ENCODE measurements at places on chromosomes 12 and 14. TPM values are rescaled to one million over a fixed set of nuclear protein-coding genes. Genes with fewer than 3 reads are reported as not detected.

MLH3 gene
- polyA plus RNA-seq: 9.5 TPM

TCL1B gene
- not detected for polyA plus RNA-seq

CFAP54 gene
- 0.62 TPM for polyA plus RNA-seq

LTB4R2 gene
- polyA plus RNA-seq: 0.28 TPM

SLC17A8 gene
- polyA plus RNA-seq: not detected

RNASE7 gene
- polyA plus RNA-seq: not detected

ACOT6 gene
- polyA plus RNA-seq: not detected

LMO3 gene
- 0.15 TPM for polyA plus RNA-seq

SELPLG gene
- polyA plus RNA-seq: 3.0 TPM

EML5 gene
- polyA plus RNA-seq: 0.43 TPM

TESPA1 gene
- polyA plus RNA-seq: not detected

HCAR3 gene
- not detected for polyA plus RNA-seq

RPS6KL1 gene
- 0.52 TPM for polyA plus RNA-seq

PTPN11 gene
- 129 TPM for polyA plus RNA-seq

CEBPE gene
- not detected for polyA plus RNA-seq

GALNT6 gene
- polyA plus RNA-seq: 74.2 TPM

KRT3 gene
- polyA plus RNA-seq: not detected

MAP1LC3B2 gene
- 0.85 TPM for polyA plus RNA-seq

SERPINA6 gene
- polyA plus RNA-seq: not detected

ARHGDIB gene
- 43.7 TPM for polyA plus RNA-seq

GZMB gene
- polyA plus RNA-seq: not detected

ZCRB1 gene
- 78.0 TPM for polyA plus RNA-seq

REC8 gene
- polyA plus RNA-seq: 1.5 TPM

All from fibroblast of lung (primary cell).